Karpas-422 (cell line): ENCODE measurements at places on chromosomes 3 and 15. TPM values are rescaled to one million over a fixed set of nuclear protein-coding genes. Genes with fewer than 3 reads are reported as not detected.

GRCh38 chr3:61288446-61288845 lies 37.2 kb upstream of the FHIT start:
- DNase-seq = no peak
- no peaks in the 10 kb centered on the region for H3K4me1 ChIP-seq
- no peaks in the 10 kb centered on the region for H3K36me3 ChIP-seq
- H3K27ac ChIP-seq = no peak overlapping the region
- H3K27me3 ChIP-seq = no peaks in the 10 kb centered on the region

DNA sequence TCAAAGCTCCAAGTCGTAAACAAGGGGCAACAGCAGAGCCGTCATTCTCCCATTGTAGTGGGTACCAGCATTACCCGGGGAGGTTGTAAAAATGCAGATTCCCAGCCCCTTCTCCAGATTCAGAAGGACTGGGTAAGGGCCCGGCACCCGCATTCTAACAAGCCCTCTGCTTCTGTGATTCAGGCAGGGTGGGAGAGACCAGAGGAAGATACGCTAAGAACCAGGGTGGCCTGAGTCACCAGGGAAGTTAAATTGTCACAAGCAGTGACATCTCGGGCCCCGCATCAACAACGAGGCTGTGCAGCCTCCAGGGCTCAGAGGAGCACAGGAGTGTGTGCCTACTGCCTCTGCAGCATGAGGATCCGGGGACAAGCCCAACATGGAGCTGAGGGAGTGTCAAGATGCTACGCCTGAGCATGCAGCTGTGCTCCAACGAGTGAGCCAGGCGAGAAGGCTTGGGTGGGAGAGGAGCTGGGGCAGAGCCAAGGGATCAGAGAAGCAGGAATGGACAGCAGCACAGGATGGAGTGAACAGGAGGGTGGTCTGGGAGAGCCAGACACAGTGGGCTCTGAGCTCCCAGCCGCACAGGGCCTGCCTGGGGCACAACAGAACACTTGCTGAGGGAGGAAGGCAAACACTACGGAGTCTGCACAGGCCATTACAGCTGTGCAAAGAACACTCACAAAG lies 68.5 kb downstream of the CPN2 start:
- H3K36me3 ChIP-seq = no peaks in the 10 kb centered on the region
- no peak overlapping the region for H3K4me3 ChIP-seq
- H3K27me3 ChIP-seq = no peaks in the 10 kb centered on the region
- DNase-seq = no peak
- no peak overlapping the region for H3K27ac ChIP-seq

- H3K4me1 ChIP-seq = no peaks in the 10 kb centered on the region
- H3K4me3 ChIP-seq = no peak overlapping the region
- H3K27me3 ChIP-seq = no peaks in the 10 kb centered on the region
Measured at GRCh38 chr15:47041301-47041700, 676.0 kb upstream of the SEMA6D start.

DNA sequence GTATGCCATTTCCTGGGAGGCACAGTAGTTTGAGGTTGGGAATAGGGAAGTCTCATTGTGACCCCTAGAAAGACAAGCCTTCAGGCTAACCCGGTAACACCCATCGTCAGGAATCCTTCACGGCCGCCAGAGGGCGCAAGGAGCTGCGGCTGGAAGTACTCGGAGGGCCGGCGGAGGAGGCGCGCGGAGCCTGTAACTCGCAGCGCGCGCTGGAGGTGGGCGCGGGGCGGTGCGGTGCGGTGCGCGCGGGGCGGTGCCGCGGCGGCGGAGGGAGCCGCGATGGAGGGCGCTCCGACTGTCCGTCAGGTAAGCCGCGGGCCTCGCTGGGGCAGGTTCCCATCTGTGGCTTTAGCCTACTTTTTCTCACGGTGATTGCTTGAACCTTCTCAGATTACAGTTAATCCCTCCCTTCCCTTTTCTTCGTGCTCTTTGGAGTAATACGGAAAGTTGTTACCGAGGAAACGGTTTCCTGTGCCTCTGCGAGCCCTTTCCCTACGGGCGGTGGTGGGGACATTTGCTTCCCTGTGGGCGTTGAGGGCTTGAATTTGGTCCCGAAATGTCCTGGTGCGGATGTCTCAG lies at the start of gene GRAMD1C:
Gene GRAMD1C, plus strand, starts transcription at position 158 of the 579 bp plus-strand sequence. Its CDS starts 122 bp downstream, at position 280.
- H3K4me3 ChIP-seq = peak within 1 kb of the TSS; percentile 81
- H3K36me3 ChIP-seq = no peaks in the 10 kb centered on the region
- peaks cover 7% of the 10 kb centered on the region for H3K4me1 ChIP-seq
- H3K27me3 ChIP-seq = no peaks in the 10 kb centered on the region
- peak; percentile 96 for DNase-seq

GRCh38 chr3:18739099-18739433 lies 313.9 kb upstream of the SATB1 start:
- peaks cover 2% of the 10 kb centered on the region; the same call in 1 of the 2 replicates for H3K27me3 ChIP-seq
- no peak for DNase-seq
- H3K4me1 ChIP-seq = no peaks in the 10 kb centered on the region
- H3K36me3 ChIP-seq = no peaks in the 10 kb centered on the region
- no peak overlapping the region for H3K4me3 ChIP-seq

GRCh38 chr15:63244976-63245645 lies 32.3 kb upstream of the APH1B start:
- no peaks in the 10 kb centered on the region for H3K27me3 ChIP-seq
- no peak overlapping the region for H3K4me3 ChIP-seq
- H3K27ac ChIP-seq = no peak overlapping the region
- H3K4me1 ChIP-seq = peaks cover 11% of the 10 kb centered on the region
- H3K36me3 ChIP-seq = no peaks in the 10 kb centered on the region
- no peak for DNase-seq

- H3K36me3 ChIP-seq = no peaks in the 10 kb centered on the region
- no peak overlapping the region for H3K4me3 ChIP-seq
- H3K27me3 ChIP-seq = no peaks in the 10 kb centered on the region
- no peak for DNase-seq
Measured at GRCh38 chr3:65871305-65872141, 167.2 kb downstream of the MAGI1 start.

DNA sequence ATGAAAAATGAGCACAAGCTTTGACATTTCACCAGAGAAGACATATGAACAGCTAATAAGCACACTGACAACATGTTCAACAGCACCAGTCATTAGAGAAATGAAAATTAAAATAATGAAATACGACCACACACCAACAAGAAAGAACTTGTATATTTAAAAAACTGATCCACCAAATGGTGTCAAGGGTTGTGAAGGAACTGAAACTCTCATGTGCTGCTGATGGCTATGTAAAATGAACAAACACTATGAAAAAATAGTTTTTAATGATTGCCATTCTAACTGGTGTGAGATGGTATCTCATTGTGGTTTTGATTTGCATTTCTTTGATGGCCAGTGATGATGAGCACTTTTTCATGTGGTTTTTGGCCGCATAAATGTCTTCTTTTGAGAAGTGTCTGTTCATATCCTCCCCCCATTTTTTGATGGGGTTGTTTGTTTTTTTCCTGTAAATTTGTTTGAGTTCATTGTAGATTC lies 193.8 kb downstream of the SCAPER start:
- no peaks in the 10 kb centered on the region for H3K36me3 ChIP-seq
- no peak overlapping the region for H3K4me3 ChIP-seq
- H3K27me3 ChIP-seq = no peaks in the 10 kb centered on the region
- no peak for DNase-seq
- no peak overlapping the region for H3K27ac ChIP-seq
- H3K4me1 ChIP-seq = no peaks in the 10 kb centered on the region

The IQCB1 gene
- total RNA-seq = 56.3 and 62.8 TPM in 2 replicates
